Nasal cavity respiratory epithelium epithelial cell of viscerocranial mucosa (primary cell): ENCODE measurements at places on chromosomes 12 and 14. TPM values are rescaled to one million over a fixed set of nuclear protein-coding genes. Genes with fewer than 3 reads are reported as not detected.

CD4 gene
- 0.21 TPM in 1 of 2 replicates, not detected in the other for total RNA-seq

RILPL2 gene
- total RNA-seq = 3.9 and 4.1 TPM in 2 replicates

PHETA1 gene
- 5.8 and 7.9 TPM in 2 replicates for total RNA-seq

AJUBA gene
- 155 and 317 TPM in 2 replicates for total RNA-seq

SELPLG gene
- total RNA-seq = under 0.01 and 0.50 TPM in 2 replicates

COX6A1 gene
- 381 and 699 TPM in 2 replicates for total RNA-seq

CMTM5 gene
- not detected in 2 replicates for total RNA-seq
